ENCODE measurements at places on chromosomes 5 and 9.

DNA sequence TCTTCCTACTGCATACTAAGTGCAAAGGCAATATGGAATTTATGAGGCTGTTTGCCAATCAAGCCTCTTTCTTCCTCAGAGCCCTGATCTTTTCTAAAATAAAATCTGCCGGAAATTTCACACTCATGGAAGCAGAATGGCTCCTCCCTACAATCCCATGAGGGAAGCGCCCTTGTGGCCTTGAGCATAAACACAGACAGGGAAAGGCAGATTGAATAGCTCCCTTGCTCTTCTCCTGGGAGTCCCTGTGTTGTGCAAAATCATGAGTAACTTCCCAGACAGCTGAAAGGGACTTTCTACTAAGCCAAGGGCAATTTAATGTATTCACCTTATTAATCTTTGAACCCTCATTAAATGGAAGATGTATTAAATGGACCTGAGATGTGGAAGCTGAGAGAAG lies 226.1 kb upstream of the PIK3R1 start:
- no peak for DNase-seq

- no peak for DNase-seq
Measured at GRCh38 chr5:177495243-177496060, 2.0 kb downstream of the PDLIM7 start.

DNA sequence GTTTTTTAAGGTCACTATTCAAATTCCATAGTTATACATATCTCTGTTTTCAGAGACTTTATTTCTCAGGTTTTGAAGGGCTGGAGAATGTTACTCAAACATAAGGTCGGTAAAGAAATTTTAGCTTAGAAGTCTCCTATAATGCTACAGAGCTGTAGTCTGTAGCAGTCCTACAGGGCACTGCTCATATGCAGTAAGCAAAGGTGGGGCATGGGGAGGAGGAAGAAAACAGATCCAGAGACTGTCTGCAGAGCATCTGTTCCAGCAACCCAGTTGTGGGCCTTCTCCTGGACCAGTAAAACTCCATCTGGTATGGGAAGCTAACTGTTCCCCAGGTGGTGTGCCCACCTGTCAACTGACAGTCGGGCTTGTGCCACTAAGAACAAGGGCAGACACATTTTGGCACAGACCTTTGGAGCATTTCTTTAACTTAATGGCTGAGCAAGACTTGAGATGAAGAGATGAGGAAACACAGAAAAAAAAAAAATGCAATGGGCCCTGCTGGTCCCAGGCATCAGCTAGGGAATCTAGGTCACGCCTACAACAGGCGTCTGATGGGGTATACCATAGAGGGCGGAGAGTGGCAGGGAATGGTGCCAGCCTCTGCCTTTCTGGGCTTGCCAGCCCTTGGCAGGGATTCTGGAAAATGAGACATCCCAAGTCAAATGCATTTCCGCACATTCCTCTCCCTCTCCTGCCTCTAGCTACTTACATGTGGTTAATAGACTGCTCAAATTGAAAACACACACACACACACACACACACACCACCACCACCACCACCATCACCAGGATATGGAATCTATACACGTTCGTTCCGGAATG lies 218.9 kb downstream of the ARL15 start:
- no peak for DNase-seq

DNA sequence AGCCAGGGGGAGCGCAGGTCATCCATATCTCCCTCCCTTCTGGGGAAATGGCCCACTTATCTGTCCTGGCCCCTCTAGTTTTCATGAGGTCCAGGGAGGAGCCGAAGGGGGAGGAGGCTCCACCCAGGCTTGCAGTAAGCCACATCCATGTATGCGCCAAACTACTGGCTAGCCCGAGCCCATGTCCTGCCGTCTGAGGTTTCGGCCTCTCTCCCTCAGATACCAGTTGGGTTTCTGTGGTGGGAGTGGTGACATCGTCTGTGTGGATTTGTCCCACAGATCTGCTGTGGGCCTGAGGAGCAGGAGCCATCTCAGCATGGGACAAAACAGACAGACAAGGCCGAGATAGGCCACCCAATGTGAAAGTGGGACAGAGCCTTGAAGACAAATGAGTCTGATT lies 78.3 kb upstream of the ORM1 start:
- DNase-seq = no peak

DNA sequence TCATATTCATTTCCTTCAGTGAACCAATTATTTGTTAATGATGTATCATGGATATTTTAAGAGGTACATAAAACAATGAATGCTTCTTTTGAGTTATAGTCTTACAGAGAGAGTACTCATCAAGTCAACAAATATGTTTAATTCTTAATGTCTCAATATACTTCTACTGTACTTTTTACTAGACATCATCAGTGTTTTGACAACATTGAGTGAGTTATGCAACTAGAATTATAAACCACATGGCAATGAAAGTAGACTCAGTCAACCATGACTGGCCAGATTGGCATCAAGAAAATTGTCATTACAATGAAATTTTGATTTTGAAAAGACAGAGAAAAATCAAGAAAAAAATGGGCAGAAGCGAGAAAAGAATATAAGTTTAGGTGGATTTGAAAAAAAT lies 1248.1 kb upstream of the CDH18 start:
- DNase-seq = no peak

DNA sequence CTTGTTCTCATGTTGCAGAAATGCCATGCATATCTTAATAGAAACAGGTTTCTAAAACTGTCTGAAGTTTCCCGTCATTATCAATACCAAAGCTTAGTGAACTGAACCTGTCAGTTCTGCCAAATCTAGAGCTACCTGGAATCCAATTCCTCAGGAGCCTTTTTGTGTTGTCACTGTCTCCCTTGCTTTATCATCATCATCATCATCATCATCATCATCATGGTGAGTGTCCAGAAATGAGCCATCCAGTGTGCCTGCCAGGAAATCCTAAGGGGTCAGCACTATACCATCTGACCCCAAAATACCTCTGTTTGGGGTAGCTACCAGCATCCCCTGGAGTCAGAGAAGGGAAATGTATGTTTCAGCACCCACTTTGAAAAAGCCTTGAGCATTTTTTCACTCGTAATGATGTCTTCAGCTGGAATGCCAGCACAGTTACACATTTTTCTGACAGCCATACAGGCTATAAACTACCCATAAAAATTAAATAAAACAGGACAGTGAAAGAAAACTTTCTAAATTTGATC lies 150.3 kb downstream of the NR2F1-AS1 start:
- DNase-seq = no peak

DNA sequence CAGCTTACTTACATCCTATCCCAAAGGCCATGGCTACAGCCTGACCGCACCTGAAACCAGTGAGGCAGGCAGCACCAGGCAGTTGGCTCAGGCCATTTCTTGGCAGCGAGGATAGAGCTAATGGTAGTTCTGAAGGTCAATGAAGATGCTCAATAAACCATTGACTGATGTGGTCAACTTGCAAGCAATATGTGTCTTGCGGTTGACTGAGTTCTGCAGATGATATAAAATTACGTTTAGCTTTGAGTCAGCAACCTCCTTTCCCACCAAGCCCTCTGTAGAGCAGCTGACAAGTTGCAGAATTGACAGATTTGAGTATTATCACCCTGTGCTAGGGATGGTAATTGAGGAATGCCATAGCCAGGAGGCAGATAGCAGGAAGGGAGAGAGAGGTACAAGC lies 189.0 kb upstream of the PUM3 start:
- no peak for DNase-seq

GRCh38 chr9:130239741-130240241 lies 25.8 kb upstream of the HMCN2 start:
- no peak for DNase-seq

DNA sequence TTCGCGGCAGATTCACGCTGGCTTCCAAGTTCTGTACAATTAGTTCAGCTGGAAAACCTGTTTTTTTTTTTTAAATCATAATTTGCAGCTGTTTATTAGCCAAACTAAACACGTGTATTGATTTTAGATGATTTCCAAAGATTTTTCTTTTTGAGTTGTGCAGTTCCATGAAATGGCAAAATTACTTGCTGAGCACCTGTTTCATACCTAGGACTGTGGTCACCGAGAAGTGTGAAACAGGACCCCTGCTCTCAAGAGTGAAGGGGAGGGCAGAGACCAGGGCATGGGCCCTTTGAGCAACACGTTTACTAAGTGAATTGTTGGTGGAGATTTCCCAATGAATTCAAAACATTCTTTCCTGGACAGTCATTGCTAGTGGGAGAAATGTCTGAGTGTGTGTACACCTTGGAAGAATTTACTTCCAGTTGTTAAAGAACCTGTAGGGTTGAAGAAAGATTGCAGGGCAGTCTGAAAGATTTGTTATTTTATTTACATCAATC lies 688 bp downstream of the SNX24 start:
- no peak for DNase-seq

DNA sequence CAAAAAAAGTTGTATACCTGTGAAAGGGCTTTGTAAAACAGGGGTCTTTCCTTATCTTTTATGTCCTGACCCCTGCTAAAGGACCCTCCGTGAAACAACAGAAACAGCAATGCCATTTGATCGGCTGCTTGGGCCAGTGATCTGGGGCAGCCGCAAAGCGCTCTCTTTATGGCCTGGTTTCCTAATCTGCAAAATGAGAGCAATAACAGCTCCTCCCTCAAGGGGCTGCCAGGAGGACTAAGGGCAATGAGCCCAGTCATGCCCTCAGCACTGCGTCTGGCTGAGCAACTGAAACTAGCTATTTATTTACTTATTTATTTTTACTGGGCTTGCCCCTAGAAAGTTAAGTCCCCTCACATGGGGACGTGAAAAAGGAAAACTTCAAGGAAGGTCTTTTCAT lies 18.3 kb downstream of the CMBL start:
- DNase-seq = peak; percentile 60

- no peak for DNase-seq
Measured at GRCh38 chr9:78011049-78011448, 20.6 kb downstream of the GNAQ start.

GRCh38 chr5:54743997-54744788 lies 226.6 kb downstream of the SNX18 start:
- no peak for DNase-seq

- no peak for DNase-seq
Measured at GRCh38 chr9:77843871-77844155, 187.8 kb downstream of the GNAQ start.

- no peak for DNase-seq
Measured at GRCh38 chr5:152676196-152676595, 271.1 kb upstream of the NMUR2 start.

DNA sequence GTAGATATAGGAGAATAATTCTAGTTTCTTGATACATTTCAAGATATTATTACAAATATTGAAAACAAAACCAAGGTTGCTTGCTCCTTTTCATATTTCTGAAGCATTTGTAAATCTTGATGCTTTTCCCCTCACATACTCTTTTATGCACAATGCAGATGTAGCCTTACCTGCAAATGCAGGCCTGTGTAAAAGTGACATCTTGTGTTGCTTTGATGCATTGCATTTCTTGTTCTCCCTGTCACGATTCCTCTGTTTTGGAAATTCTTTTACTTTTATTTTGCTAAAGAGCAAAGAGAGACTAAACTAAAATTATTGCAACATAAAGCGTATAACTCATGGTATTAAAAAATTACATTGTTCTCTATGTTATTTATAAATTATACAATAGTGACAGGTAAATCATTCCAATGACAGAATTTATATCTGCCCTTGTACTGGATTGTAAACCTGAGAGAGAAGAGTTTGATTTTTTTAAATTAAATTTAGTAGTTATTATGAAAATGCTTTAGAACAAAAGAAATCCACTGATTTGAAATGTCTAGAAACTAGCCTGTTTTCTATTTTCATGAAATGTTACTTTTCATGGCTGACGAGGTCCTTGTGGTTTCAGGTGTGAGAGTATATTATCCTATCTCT lies 970.0 kb downstream of the MAT2B start:
- no peak for DNase-seq

- no peak for DNase-seq
Measured at GRCh38 chr5:32683125-32683524, 28.0 kb upstream of the NPR3 start.

- DNase-seq = no peak
Measured at GRCh38 chr9:129054163-129054851, 17.9 kb downstream of the MIGA2 start.

DNA sequence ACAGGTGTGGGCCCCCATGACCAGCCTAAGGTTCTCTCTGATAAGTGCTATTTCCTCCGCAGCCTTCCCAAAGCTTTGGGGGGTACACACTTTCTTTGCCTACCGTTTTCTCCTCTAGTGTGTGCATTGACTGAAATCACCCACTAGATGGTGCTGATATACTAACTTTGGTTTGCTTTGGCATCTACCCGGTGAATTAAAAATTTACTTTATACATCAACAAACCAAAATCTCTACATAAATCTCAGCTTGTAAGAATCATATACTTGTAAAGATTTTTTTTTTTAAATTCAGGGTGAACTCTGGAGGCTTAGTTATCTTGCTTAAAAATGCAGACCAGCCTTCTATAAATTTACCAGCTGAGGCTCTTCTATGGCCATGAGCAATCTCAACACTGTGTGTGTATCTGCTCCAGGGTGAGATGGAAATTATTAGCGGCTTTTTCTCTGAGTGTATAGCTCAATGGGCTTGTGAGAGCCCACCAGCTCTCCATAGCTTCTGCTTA lies 475.7 kb upstream of the TNC start:
- peak; percentile 8 for DNase-seq

GRCh38 chr9:1929722-1930244 lies 85.4 kb upstream of the SMARCA2 start:
- DNase-seq = no peak

- DNase-seq = no peak
Measured at GRCh38 chr5:82721087-82721410, 356.1 kb downstream of the TMEM167A start.

DNA sequence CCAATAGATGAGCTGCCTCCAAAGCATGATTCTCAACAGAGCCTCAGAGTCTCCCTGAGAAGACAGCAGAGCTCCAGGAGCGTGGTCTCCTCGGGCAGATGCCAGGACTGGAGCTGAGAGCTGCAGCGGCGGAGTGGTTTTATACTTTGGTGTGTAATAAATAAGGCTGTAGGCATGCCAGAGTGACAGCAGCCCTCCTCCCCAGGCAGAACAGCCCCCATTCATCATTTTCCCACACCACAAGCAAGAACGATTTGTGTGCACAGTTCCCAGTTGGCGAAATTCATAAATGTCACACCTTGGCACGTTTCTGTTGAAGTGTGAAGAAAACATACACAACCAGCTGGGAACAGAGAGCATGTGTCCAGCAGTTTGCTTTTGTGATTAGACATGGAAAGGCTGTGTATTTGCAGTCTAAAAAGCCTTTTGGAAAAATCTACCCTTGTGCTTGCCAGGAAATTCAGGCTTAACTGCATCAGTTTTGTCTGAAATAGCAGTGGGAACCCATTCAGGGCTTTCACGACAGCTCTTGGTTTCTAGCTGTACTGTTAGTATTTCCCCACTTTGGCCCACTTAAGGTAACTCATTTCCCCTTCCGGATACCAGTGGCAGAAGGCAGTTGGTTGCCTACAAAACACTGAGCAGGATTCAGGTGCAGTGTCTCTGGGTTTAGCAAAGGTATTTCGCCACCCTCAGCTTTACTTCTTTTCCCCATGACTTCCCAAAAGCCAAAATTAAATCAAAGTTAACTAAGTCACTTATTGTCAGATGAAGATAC lies at the start of gene C1QTNF3:
Gene C1QTNF3, minus strand, starts transcription at position 115 of the 778 bp plus-strand sequence. Its CDS starts 88 bp downstream, at position 27.
- no peak for DNase-seq

DNA sequence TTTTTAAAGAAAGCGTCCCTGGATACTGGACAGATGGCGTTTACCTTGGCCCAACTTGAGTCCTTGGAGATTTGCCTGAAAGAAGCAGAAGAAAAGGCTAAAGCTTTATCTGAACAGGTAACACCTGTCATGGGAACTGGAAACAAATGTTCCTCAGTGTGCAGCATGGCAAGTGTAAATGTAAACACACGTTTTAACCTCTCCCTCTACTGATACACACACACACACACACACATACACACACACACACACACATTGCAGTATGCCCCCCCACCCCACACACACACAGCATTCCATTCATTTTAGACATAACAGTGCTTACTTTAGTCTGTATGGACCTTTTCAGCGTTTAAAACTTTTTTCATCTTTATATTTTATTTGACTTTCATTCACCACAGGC lies 51.1 kb downstream of the CCDC192 start:
- DNase-seq = no peak

All from NCI-H1105 (cell line).